ENCODE measurements at places on chromosomes 1 and 21.
A peak's percentile ranks its signal among the peaks of the same experiment; 100 is the strongest.

- no peak for DNase-seq
Measured at GRCh38 chr1:29179641-29180184, 2.0 kb downstream of the SRSF4 start.

- no peak for DNase-seq
Measured at GRCh38 chr1:1623631-1624442, 8.1 kb upstream of the MMP23B start.

DNA sequence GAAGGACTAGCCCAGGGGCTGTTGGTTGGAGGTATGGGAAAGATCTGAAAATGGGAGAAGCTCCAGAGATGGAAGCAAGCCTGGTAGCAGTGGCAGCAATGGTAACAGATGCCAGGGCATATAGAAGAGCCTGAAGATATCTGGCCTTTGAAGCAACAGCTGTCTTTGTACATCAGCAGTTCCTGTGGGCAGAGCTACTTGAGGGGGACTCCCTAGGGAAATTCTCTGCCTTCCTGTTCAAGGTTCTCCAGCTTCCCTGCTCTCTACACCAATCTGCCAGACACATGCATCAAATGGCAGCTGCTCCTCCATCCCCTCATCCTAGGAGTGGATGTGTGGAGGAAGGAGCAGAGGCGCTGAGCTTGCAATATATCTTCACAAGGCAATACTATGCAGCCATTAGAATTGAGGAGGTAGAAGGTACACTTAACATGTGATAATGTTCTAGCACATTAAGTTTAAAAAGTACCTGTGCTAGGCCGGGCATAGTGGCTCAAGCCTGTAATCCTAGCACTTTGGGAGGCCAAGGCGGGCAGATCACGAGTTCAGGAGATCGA lies 2.2 kb downstream of the TMEM35B start:
- no peak for DNase-seq

- DNase-seq: no peak
Measured at GRCh38 chr1:230083746-230084407, 16.8 kb downstream of the GALNT2 start.

DNA sequence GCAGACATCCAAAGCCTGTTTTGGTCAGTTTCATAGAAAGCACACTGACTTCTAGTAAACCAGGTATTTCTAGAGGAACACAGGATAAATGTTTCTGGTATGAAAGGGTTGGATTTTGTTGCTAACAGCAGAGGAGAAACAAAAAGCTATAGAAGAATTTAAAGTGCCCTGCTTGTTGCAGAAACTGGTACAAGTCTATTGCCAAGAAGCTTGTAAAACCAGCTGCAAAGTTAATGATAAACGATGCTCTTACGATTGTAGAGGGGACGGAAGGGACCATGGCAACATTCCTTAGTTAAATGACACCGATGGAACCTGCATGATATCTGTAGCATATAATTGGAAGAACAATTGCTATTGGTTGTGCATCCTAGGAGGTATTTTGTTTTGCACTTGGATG lies 40.1 kb downstream of the SLC35F3 start:
- no peak for DNase-seq

- no peak for DNase-seq
Measured at GRCh38 chr21:25371841-25372425, 235.3 kb downstream of the MRPL39 start.

DNA sequence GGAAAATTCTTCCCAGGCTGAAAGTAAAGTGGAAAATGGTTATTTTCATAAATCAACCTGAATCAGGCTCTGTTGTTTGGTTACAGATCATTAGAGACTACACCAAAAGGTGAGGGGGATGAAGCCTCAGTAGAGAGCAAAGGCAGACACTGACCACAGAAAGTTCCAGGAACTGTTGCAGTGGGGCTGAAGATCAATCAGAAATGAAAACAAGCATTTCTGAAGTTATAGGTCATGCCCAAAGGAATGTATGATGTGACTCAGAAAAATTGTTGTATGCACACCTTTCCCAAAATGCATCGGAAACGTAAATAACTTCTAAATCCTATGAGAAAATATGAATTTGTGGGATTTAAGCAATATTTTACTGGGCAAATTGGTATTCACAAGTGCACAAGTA lies 63.3 kb downstream of the FYB2 start:
- no peak for DNase-seq

GRCh38 chr1:52633291-52633754 lies 355 bp downstream of the SHISAL2A start:
- peak; percentile 40 for DNase-seq

Data from activated CD8-positive, alpha-beta memory T cell treated with anti-CD3 and anti-CD28 coated beads, Interleukin-2, amount 50 U/mL, for 4 hours (primary cell).